ENCODE measurements at places on chromosomes 6 and 20. TPM values are rescaled to one million over a fixed set of nuclear protein-coding genes. Genes with fewer than 3 reads are reported as not detected.

DNA sequence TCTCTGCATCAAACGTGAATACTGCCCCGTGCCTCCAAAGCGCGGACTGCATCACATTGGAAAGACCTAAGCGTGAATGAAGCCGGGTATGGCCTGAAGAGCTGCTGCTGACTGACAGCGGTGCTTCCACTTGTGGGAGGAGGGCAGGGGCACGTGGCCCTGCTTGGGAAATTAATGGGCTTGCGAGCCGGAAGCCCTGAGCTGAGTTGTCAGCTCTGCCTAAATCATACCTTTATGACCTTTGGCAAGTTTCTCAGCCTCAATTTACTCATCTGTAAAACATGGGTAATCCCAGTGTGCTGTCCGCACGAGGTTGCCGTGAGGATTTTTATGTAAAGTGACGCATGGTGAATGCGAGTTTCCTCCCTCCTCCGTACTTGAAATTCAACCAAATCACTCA, 67.0 kb upstream of the FOXQ1 start:
- DNase-seq: peak; percentile 12

DNA sequence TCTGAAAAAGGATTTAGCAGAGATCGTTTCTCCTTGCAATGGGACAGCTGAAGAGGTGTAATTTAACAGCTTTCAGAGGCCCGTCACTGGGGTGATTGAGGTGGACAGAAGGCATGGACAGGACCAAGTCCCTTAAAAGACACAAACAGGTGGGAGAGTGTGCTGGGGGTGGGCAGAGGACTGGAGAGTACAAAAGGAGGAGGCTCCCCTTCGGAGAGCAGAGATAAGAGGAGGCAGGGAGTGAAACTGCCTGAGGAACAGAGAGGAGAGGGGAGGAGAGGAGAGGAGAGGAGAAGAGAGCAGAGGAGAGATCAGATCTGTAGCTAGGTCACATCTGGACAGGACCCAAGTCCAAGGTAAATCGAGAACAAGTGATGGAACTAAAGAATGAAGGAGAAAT, 48.6 kb upstream of the PKHD1 start:
- DNase-seq: no peak

The RCAN2 gene
- polyA plus RNA-seq: 23.7 TPM

GRCh38 chr20:24630486-24631172, 161.2 kb downstream of the SYNDIG1 start:
- no peak for DNase-seq

DNA sequence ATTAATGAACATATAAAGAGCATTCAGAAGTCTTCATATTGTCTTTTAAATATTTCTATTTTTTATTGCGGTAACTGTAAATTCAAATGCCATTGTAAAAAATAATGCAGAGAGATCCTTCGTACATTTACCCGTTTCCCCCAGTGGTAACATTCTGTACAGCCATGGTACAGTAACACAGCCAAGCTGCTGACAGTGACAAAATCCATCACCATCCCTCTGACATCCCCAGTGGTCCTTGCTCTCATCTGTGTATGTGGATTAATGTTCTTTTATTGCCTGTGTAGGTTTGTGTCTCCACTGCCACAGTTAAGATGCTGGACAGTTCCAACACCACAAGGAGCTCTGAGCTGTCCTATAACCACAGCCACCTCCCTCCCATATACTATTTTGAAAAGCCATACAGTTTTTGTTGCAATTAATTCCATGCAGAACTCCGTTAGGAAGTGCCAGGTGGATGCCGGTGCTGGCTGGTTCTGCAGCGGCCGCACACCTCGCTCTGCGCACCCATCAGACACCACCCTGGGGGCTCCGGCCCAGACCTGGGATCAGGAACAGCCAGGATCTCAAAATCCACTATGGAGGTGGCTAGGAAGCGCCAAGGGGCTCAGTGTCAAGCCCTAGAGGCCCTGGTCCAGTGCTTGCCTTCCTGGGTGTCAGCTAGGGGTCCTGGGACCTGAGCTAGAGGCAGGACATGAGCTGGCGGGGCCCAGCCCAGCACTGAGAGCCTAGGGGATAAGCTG, 93.1 kb upstream of the PMEPA1 start:
- no peak for DNase-seq

- no peak for DNase-seq
Observed at GRCh38 chr20:31560746-31561598, 44.1 kb upstream of the ID1 start.

DNA sequence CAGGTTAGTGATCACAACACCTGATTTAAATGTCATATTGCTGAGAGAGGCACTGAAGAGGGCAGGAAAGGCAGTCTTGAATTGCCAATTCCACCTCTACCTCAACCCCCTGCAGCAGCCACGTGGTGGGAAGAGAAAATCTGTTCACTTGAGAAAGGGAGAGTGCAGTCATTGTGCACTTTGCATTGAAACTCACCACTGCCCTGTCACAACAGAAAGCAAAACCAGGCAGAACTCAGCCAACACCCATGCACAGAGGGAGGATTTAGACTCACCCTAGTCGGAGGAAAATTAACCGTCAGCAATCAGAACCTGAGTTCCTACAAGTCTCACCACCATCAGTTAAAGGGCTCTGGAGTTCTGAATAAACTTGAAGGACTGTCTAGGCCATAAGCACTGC, 1040.2 kb downstream of the HACE1 start:
- no peak for DNase-seq

All from right renal pelvis (tissue), 4 donors.